ENCODE measurements at places on chromosomes 11 and 22.
A peak's percentile ranks its signal among the peaks of the same experiment; 100 is the strongest.

DNA sequence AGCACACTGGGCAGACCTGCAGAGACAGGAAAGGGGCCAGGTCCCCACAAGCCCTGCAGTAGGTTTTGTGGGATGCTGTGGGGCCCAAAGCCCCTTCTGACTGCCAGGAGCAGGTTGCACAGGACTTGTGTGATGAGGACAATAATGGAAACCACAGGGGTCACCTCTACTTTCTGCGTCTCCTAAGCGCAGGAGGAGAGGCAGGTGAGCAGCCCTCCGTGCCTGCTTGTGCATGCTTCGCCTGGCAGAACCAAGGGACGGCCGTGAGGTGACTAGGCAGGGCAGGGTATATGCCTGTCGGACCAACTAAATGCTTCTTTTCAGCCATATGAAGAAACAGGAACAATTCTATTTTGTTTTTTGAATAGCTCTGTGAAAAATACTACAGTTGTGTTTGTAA lies 77.9 kb upstream of the PITPNB start:
- no peak for DNase-seq

GRCh38 chr22:20418211-20418788 lies 19.3 kb downstream of the SCARF2 start:
- no peak for DNase-seq

DNA sequence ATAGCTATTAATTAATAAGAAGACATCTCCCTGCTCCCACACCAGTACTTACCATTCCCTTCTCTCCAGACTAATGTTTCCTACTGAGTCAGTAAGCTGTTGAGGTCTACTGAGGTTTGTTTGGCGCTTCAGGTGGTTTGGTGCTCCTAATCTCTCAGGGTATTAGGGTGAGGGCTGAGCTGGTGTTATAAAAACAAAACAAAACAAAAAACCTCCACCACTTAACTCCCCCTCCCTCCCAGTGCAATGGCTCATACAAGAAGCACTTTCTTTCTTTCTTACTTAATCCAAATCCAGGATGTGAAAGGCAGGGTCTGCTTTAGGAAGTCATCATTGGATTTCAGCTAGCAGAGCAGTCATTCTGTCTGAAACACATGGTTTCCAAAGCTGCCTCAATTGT lies 15.3 kb downstream of the CSTPP1 start:
- DNase-seq = no peak

DNA sequence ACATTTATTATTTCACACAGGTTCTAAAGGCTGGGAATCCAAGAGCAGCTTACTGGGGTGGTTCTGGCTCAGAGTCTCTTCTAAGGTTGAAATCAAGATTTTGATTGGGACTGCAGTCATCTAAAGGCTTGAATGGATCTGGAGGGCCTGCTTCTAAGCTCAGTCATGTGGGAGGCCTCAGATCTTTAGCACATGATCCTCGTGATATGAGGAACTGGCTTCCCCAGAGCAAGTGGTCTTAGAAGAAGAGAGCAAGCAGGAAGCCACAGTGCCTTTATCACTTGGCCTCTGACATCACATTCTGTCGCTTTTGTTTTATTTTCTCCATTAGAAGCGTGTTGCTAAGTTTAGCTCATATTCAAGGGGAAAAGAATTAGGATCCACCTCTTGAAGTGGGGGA lies 88.9 kb downstream of the ARFGAP2 start:
- peak; percentile 30 for DNase-seq

GRCh38 chr11:117144477-117145392 lies 648 bp downstream of the PAFAH1B2 start:
- DNase-seq = peak; percentile 84

DNA sequence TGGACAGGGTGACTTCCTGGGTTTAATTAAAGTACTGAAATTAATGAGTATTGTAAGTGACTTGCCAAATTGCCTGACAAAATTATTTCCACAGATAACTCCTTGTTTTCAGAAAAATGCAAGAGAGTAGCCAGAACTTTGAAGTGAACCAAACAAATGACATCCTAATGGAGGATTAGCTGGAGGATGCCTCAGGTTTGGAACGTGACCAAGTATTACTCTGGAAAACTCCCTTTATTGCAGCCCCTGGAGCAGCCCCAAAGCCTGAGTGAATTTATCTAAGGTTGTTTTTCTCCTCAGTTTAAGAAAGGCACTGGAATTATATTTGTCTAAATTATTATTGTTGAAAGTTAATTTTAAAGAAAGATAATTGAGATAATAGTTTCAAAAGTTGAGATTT lies 343.6 kb upstream of the MTNR1B start:
- DNase-seq = no peak

- no peak for DNase-seq
Observed at GRCh38 chr11:36312611-36313472, 16.8 kb downstream of the PRR5L start.

GRCh38 chr11:79472819-79473529 lies 32.1 kb upstream of the TENM4 start:
- DNase-seq = no peak

- no peak for DNase-seq
Observed at GRCh38 chr11:19595499-19595839, 117.2 kb upstream of the NAV2 start.

GRCh38 chr11:2256293-2256913 lies 14.0 kb downstream of the ASCL2 start:
- DNase-seq = no peak

DNA sequence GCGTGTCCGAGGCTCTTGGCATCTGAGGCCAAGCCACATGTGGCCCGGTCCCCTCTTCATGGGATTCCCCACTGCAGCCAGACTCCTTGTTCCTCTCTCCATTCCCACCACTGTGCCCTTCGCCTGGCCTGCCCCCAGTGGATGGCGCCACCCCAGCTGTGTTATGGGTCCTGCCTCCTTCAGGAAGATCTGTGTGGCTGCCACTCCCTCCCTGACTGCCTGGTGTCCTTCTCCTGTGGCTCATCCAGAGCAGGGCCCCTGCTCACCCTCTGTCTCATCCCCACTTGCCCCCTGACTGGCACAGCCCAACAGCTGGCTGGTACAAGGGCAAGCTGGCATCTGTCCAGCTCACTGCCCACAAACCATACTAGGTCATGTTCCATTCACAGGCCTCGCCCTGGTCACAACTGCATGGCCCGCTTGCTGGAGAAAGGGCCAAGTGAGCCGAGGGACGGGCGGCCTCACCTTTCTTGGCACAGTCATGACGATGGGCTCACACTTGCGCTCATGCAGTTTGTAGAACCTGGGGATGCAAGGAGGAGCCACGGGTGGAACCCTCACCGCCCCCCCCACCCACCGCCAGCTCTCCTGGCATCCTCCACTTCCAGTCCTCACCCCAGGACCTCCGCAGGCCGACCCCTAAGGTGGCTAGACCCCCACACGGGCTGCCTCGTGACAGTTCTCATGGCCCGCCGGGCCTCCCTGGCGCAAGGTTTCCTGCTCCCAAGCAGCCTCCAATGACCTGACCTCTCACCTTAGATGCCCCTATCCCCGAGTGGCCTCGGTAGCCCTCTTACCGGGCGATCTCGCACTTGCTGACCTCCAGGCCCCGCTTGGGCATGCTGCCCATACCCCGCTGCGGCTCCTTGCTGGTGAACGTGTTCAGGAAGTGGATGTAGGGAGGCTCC lies 2.1 kb upstream of the PTPRCAP start:
- DNase-seq = peak; percentile 58

DNA sequence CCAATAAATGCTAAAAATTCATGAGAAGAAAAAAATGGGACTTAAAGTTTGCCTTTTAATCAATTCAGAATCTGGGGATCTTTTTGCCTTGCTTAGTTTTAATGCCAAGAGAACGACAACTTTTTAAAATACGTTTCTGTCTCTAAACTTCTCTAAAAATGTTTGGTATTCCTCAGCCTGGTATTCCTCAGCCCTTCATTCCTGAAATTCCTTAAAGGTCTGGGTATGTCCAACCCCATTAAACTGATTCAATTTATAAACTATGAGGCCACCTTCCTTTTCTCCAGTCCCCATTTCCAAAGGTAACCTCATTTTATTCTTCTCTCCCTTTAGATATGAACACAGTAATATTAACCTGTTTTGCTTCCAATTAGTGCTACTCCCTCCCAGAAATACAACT lies 16.6 kb downstream of the POLA2 start:
- no peak for DNase-seq

- DNase-seq = peak; percentile 87
Observed at GRCh38 chr11:114258696-114259095, 37.5 kb upstream of the NNMT start.

- no peak for DNase-seq
Observed at GRCh38 chr11:61113201-61113600, 10.9 kb downstream of the CD5 start.

DNA sequence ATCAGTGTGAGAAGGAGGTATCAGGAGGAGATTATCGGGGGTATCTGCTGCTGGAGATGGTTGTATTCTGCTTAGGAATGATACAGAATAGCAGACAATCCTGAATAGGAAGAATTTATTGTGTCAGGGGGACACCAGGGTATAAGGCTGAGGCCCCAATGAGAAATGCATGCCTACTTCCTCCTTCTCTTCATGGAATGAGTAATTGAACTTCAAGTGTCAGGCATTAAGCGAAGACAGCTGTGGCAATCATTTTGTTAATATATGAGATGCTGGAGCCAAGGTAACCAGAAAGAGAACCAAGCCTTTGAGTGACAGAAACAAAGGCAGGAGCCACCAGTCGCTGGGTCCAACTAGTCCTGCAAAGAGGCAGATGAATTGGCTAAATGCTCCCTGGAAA lies 49.1 kb downstream of the KIRREL3 start:
- no peak for DNase-seq

- DNase-seq = peak; percentile 2
Observed at GRCh38 chr11:10534316-10534715, 6.7 kb downstream of the RNF141 start.

DNA sequence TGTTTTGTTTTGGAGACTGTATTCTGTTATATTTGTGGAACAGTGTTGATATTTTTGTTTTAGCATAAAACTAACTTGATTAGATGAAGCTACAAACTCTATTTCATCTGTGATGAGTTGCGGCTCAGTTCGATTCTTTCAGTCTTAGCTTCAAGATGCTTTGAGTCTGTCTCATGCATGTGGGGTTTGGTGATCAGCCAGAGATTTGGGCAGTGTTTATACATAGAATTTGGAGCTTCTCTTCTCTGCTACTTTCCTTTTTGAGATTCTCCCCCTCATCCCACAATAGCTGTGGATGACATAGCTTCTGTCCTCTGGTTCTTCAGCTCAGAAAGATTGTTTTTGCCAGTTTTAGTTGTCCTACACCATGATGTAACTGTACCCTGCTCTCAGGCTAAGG lies 90.4 kb downstream of the ARHGAP20 start:
- no peak for DNase-seq

DNA sequence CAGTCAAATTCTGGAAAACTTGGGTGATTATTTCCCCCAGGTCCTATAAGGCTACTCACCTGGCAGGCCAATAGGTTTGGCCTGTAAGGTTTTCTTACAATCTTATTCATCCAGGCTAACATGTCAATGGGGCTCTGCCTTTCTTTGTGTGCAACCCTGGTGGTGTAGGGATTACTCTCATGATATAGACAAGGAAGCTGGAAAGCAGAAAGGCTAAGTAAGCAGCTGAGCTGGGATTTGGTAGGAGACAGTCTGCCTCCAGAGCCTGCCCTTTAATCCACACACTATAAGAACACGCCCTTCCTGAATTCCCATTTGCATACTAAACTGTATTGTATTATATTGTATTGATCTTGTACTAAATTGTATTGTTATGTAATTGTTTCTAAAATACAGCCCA lies 373.3 kb upstream of the CCDC90B start:
- DNase-seq = no peak

DNA sequence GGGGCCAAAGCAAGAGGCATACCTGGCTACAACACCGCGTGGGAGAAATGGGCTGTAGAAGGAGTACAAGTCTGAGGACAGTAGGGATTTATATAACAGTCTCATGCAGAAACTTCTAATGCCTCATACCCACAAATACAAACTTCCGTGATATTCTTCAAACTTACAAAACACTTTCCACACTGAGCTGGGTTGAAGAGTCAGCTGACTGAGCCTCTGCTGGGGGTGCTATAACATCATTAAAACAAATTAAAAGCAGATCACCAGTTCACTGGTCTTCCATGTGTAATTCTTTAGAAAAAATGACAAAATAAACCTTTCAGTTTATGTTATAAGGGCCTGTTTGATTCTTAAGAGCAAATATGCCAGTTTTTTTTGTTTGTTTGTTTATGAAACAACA lies 92.0 kb downstream of the MUC15 start:
- DNase-seq = no peak

DNA sequence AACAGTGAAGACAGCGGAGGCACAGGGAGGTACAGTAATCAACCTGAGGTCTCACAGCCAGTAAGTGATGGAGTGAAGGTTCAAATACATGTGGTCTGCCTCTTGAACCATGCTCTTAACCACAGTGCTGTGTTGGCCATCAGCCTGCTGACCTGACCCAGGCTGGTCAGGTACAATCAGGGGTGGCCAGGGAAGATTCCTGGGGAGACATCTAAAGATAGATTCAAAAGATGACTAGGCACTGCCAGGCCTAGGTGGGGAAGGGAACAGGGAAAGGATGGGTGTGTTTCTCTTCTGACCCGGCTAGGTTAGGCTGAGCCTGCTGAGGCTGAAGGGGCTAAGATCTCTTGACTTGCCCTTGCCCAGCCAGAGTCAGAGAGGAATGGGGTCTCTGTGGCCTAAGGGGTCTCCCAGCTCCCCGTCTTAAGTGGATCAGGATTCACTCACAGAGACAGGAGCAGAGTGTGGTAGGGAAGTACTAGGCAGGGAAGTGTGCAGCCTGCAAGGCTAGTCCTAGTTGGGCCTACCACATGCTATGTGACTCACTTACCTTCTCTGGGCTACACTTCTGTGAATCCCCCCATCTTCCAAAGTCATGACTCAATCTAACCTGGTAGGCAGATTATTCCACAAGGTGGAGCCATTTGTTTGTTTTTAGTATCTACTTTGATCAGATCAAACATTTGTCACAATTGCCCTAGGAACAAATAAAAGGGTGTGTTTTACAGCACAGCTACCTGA lies 10.4 kb upstream of the SREBF2 start:
- DNase-seq = peak; percentile 8

DNA sequence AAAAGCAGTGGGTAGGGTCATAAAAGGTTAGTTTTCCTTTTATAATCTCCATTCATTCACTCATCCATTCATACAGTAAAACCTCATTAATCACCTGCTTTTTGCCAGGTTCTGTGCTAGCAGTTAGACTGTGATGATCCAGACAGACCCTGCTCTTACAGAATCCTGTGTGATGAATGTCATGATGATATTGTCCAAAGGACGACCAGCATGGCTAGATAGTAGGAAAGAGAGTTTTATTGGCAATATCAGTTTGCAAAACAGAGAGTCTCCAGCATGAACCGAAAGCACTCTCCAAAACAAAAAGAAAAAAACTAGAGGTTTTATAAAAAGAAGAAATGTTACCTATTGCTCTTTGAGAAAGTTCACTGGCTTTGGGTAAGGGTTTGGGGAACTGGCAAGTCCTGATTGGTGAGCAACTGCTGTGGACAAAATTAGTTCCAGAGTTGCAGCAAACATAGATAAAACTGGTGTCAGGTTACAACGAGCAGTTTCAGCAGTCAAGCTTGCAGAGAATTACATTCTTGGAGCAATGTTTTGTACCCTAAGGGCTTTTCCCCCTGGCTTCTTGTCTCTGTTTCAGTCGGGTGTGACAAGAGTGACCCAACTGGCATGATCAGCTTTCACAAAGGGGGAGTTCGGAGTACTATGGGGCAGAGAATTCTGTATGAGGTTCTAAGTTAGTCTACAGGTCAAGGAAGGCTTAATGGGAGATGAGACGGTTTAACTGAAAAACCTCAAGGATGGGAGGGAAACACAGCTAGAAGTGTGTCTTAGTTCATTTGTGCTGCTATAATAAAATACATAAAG lies 58.3 kb downstream of the HSD17B12 start:
- DNase-seq = peak; percentile 4
